ENCODE measurements at places on chromosomes 6 and 20.

DNA sequence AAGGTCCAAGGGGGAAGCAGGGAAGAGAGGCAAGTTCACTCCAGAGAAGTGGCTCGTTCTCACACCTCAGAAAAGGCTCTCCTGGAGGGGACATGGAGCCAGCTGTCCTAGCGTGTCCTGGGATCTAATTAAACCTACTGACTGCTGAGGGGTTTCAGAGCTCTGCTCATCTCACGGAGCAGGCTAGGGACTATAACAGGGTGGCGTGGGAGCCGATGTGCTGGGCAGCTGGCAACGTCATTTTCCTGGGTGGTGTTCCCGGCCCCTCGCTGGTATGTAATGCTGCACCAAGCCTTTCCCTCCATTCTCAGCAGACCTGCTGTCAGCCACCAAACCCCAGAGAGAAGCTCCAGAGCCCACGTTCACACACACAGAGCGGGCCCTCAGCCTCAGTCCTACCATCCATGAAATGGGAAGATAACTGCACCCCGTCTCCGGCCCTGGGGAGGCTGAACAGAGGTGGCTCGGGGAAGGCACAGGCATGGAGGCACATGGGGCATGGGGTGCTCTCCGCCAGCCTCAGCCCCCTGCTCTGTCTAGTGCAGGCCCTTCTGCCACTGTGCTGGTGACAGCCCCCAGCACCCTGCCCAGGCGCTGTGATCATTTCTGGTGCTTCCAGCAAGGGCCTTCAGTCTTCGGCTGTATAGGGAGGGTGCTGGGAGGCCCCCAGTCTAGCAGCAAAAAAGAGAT is 1.9 kb downstream of the CST7 start:
- no peak for DNase-seq

DNA sequence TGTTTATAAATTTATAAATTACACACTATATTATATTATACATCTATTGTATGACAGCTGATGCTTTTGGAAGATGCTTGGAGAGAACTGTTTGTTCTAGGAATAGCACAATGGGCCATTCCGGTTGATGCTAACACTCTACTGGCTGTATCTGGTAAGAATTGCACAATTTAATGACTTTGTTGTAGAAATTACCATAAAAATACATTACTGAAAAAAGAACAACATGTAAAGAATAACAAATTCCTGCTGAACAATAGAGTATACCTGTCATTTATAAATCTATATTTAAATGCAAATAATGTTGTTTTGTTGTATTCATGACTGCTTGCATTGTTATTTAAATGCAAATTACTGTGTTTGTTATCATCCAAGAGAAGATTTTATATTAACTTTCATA is 14.4 kb downstream of the NR2E1 start:
- no peak for DNase-seq

DNA sequence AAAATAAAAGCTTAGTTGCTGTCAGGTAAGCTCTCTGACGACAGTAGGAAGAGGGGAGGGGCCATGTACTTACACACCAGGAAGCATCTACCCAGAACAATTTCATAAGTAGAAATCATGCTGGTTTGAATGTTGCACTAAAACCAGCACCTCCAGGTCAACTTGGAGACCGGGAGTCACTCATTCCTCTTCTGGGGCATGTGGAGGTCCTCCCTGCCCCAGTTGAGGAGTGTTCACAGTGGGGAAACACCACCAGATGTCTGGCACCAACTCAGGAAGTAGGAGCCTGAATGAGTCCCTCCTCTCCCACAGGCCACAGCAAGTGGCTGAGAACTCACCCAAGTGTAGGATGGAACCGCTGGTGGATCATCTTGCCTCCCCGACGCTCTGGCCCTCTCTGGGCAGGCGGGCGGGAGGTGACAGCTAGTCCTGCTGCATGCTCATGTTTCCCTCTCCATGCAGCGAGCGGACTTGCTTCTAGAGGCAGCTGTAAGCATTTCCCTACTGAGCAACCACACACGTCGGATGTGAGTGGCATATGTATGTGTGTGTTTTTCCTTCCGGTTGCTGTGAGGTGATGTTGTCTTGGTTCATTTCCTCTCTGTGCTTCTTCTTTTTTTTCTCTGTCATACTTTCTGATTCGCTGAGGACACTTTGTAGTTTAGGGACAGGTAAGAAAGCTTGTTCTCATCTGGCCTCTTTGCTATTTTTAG is 149.5 kb upstream of the NEDD9 start:
- no peak for DNase-seq

DNA sequence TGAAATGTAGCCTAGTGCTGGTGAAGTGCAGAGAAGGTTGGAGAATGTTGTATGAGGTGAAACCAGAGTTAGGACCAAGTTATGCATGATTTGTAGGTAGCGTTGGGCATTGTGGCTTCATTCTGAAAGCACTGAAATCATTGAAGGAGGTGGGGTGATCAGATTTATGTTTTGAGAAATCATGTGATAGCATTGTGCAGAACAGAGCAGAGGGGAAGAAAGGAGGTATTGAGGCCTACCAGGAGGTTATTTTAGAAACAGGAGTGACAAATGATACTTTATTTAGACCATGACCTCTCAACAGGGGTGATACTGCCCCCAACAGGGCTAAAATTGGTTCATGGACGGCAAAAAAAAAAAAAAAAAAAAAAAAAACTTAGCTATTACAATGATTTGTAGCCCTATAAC is 15.6 kb upstream of the HMGN3 start:
- no peak for DNase-seq

DNA sequence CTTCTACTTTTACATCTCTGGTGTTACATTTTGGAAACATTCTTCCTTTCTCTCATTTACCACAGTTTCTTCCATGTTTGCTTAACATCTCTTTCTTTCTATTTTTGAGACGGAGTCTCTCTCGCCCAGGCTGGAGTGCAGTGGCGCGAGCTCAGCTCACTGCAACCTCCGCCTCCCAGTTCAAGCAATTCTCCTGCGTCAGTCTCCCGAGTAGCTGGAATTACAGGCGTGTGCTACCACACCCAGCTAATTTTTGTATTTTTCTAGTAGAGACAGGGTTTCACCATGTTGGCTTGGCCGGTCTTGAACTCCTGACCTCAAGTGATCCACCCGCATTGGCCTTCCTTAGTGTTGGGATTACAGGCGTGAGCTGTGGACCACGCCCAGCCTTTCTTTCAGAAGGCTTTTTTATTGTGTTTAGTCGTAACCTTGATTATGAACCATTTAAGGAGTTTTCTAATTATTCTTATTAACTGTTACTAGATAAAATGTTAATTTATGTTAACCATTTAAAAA is 27.8 kb downstream of the MAP3K4 start:
- no peak for DNase-seq

GRCh38 chr6:30775104-30775503 is 30.8 kb upstream of the IER3 start:
- DNase-seq: no peak

DNA sequence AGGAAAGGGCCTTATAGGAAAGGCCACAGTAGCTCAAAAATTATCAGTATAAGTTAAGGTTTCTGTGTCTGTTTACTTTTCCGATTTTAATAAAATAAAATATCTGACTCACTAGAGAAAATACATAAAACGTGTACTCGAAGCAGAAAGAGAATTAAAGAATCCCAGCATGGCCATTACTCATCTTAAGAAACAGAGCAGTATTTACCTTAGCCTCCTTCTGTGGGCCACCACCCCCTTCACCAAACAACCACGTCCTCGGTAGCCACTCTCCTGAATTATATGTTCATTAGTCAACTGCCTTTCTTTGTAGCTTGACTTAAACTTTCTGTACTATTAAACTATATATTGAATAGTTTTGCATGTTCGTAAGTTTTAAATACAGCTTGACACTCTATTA is 72.2 kb upstream of the SPTLC3 start:
- no peak for DNase-seq

GRCh38 chr20:3765171-3765882 is 2.2 kb downstream of the ADISSP start:
- no peak for DNase-seq

DNA sequence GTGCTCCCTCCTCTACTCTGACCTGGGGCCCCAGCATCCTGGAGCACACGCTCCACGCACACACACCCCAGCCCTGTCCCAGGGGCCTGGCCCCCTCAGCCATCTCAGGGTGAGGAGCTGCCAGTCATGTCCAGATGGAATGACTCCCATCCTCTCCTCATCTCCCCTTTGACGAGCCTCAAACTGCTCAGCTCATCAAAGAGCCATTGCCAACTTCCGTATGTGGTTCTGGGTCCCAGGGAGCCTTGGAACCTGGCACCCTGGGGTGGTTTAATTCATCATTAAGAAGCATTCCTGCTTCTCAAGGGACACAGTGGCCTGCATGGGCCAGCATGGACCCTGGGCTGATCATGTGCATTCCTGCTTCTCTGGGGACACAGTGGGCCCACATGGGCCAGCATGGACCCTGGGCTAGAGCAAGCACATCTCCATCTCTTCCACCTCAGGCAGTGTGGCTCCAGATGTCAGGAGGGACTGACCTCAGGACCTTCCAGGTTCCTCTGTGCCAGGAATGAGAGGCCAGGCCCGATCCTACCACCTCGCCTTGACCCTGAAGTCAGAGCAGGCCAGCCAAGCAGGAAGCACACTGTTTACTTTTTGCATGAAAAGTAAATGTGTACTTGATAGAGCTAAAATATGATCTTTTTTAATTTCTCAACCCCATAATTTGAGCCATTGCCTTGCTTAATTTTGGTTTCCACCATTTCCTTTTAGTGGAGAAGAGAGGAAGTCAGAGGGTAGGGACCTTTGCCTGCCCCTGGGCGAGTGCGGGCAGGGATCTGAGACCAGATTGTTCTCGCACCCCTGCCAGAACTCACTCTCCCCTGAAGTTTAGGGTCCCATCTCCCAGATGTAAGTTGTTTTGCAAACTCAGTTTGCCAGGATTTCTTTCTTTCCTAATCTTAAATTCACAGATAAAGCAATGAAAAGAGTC is 26.1 kb downstream of the SPATA2 start:
- DNase-seq: no peak

DNA sequence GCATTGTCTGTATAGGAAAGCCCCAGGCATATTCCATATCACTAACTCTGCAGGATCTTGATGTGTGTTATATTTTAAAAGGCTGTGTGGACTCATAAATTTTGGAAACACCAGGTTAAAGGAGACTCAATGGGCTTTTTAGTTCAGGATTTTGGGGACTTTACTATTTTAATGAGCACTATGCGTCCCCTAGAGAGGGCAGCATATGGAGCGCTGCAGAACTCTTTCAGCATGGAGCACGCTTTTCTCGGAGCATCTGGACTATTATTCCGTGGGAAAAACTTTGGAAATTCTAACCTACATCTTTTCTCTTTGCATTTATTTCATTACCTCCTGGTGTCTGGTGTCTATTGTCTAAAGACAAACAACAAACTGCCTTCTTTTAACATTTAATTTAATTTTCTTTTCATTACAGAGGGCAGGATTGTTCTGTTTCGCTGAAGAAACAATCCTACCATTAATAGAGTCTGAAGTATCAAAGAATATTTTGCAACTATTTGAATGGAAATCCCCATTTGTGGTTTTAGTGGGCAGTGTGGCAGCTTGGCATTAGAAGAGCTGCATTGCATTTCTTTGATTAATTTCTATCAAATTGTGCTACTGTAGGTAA is 399.9 kb upstream of the HSF2 start:
- no peak for DNase-seq

DNA sequence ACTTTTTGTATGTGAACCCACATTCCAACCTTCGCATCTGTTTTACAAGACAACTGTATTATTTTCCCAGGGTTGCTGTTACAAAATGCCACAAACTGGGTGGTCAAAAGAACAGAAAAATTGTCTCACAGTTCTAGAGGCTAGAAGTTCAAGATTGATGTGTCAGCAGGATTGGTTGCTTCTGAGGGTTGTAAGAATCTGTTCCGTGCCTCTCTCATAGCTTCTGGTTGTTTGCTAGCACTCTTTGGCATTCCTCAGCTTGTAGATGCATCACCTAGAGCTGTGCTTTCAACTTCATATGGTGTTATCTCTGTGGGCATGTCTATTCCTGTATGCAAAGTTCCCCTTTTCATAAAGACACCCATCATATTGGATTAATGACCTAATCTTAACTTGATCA is 1067.2 kb downstream of the EPHA7 start:
- no peak for DNase-seq

DNA sequence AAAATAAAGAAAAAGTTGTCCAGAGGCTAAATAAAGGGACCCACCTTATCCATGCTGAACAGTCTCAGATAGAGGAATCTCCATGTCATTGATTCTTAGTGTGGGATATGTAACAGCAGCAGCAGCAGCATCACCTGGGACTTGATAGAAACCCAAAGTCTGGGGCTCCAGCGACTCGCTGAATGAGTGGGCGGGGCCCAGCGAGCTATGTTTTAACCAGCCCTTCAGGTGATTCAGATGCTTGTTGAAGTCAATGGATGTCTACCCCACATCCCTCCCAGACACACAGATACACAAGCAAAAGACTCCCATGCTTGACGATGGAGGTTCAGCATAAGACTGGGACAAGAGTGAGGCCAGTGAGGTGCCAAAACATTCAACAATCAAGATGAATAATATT is 298.6 kb downstream of the UBE3D start:
- DNase-seq: no peak

- no peak for DNase-seq
Measured at GRCh38 chr6:76702187-76702586, 629.7 kb upstream of the IMPG1 start.

DNA sequence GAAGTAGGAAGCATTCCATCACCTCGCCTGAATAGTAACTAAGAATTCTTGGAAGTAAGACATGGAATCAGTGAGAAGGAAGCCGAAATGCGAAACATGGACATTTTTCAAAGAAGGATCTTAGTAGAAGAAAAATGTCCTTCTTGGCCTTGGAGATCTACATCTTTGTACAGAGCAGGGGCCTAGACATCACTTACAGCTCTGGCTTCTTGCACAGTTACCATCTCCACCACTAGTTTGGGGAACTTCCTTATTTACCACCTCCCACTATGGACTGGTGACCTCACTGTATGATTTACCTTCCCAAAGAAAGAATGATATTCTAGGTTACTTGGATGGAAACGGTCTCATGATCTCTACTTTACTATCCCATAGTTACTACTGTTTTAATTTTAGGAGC is 15.7 kb downstream of the CASS4 start:
- DNase-seq: no peak

DNA sequence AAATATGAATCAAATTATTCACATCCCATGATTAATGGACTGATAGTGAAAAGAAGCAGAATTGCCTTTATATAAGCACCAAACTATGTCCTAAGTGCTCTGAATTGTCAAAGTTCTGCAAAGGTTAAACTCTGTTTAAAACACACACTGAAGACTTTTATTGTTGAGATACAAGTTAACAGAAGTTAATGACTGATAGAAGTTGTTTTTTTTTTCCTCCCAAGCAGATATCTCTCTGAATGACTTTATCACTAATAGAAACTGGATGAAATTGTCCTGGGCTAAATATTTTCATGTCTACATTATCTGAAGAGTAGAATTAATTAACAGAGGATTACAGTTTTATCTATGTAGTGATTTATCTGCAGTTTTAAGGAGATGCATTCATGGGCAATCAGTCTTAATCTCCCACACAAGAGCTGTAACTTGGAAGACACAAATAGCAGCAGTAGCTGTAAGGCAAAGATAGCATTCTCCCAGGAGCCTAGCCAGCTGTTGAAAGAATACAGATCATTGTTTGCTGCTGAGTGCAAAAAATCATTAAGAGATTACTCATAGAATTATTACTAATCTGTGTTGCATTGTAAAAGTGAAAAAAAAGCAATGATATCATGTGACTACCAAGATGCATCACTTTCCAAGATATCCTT is 49.9 kb downstream of the BMP5 start:
- DNase-seq: peak; percentile 44

GRCh38 chr6:69771158-69771906 is 25.5 kb downstream of the LMBRD1 start:
- DNase-seq: no peak
